ENCODE measurements at places on chromosomes 5 and 9.

DNA sequence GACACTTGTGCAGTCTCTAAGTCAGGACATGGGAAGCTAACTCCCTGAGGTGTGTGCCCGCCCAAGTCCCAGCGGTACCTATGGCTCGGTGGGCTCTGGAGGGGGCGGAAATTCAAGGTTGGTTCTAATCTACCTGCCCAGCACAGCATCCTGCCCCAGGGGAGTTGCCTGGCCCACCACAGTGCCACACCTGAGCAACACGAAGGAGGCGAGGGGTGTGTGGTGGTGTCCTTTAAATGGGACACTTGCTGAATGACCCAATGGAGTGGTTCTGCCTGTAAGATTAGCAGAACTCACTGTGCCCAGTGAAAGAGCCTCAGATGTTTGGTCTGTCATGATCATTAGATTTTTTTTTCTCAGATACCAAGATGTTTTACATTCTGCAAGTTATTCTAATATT lies 70.7 kb upstream of the OTULINL start:
- DNase-seq, result no peak

- no peak for DNase-seq
These were observed 176.1 kb upstream of the FGF10 start for GRCh38 chr5:44565360-44565759.

DNA sequence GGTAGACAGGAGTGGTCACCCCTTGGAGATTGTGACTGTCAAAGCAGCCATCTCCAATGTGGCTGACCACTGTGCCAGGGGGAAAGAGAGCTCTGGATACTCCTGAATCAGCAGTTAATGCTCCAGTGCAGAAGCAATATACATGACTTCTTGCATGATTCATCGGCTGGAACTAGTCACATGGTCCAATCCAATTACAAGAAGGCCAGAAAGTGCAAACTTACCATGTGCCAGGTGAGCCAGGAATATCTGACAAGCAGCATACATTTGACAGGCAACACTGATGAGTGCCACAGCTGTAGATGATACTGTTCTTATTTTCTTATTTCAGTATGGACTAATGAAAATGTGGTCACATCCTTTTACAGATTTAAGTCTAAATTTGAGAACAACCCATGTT lies 440.0 kb upstream of the MPDZ start:
- no peak for DNase-seq

DNA sequence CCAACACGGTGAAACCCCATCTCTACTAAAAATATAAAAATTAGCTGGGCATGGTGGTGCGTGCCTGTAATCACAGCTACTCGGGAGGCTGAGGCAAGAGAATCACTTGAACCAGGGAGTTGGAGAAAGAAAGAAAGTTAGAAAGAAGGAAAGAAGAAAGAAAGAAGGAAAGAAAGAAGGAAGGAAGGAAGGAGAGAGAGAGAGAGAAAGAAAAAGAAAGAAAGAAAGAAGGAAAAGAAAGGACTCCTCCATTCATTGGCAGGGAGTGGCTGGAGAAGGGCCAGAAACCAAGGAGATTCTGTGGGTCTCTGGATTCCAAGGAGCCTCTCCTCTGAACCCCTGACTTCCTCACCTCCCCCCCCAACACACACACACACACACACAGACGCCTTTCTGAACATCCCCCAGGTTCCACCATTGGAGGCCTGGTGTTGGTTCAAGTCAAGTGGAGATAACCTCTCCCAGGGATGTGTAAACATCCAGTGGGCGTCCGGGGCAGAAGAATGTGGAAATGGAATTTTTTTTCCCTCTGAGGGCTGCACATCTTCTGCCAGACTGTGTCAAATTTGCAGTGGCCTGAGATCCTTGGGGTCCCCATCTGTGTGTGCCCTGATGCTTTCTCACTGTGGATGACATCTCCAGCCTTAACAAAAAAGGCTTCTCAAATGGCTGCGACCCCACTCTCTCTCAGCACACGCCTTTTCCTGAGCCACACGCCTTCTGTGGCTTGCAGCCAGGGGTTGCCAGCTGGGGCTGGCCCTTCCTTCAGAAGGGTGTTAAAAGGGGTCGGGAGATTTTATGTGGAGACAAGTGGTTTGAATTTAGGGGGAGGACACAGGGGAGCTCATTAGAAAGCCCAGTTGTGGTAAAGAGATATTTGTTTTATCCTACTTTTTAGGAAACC lies 109.3 kb upstream of the HAND1 start:
- DNase-seq, result no peak

- no peak for DNase-seq
These were observed 359.0 kb downstream of the SLIT3 start for GRCh38 chr5:168941901-168942300.
